ENCODE measurements at places on chromosomes 13 and 19.

GRCh38 chr19:1392939-1393530, 8.3 kb downstream of the GAMT start:
- DNase-seq, result no peak

DNA sequence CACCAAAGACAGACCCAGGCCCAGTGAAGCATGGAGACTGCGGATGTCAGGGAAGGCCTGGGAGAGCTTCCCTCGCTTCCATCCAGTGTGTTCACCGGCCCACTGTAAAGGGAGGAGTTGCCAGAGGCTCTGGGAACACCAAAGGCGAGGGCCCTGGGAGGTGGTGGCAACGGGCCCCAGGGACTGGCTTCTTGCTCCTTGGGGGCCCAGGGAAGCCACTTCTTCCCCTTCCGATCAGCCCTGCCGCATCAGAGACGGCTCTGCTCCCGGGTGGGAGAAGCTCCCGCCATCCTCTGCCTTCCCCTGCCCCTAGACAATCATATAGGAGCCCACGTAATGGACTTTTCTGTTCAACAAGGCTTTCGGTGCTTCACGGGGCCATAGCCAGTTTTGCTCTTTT, 83.4 kb upstream of the GPR183 start:
- no peak for DNase-seq

DNA sequence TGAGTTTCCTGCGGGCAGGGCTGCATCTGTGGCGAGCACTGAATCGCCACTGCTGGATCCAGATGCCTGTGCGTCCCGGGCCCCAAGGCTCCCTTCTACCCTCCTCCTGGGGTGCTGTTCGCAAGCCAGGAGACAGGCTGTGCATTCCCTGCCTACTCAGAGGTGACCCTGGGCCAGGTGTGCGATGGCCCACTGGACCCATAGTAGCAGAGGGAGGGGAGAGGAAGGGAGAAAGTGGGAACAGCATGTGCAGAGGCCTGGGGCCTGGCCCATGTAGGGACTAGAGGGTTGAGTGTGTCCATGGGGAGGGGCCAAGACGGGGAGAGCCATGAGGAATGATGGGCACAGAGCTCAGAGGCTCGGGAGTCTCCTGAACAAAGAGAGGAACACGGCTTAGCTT, 27.3 kb downstream of the CARM1 start:
- no peak for DNase-seq

GRCh38 chr19:54352041-54352440, 12.7 kb downstream of the LAIR1 start:
- no peak for DNase-seq

DNA sequence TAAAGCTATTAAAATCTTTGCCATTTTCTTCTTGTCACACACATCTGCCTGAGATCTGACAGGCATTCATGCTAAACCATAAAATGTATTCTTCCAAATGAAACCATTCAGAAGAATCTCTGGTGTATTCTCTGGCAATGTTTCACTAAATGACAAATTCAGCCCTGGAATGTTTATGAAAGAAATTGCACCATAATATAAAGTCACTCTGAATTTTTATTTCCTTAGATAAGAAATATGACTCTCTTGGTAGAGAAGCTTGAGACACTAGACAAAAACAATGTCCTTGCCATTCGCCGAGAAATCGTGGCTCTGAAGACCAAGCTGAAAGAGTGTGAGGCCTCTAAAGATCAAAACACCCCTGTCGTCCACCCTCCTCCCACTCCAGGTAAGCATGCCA, 14.3 kb downstream of the OLFM4 start:
- DNase-seq, result no peak

DNA sequence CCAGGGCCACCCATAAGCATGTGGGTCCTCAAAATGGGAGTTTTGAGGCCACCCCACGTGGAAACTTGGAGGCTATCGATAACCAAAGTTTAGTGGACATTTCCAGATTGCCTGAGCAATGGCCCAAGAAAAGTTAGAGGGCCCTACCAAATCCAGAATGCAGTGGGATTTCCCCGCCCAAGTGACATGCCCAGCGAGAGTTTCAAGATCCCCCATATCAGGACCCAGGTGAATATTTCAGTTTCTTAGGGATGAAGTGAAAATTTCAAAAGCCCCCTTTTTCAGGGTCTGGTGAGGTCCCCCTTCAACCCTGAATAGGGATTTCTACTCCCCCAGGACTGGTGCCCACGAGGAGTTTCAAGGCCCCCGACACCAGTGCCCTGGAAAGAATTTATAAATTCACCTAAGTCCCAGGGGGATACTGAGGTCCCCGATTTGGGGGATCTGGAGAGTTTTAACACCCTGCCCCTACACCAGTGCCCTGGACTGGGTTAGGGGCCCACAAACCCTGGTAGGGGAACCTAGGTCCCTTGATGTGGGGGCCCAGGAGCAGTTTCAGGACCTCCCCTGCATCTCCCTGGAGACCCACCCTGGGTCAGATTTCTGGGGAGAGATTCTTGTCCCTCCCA, 695 bp downstream of the BST2 start:
- DNase-seq, result no peak

DNA sequence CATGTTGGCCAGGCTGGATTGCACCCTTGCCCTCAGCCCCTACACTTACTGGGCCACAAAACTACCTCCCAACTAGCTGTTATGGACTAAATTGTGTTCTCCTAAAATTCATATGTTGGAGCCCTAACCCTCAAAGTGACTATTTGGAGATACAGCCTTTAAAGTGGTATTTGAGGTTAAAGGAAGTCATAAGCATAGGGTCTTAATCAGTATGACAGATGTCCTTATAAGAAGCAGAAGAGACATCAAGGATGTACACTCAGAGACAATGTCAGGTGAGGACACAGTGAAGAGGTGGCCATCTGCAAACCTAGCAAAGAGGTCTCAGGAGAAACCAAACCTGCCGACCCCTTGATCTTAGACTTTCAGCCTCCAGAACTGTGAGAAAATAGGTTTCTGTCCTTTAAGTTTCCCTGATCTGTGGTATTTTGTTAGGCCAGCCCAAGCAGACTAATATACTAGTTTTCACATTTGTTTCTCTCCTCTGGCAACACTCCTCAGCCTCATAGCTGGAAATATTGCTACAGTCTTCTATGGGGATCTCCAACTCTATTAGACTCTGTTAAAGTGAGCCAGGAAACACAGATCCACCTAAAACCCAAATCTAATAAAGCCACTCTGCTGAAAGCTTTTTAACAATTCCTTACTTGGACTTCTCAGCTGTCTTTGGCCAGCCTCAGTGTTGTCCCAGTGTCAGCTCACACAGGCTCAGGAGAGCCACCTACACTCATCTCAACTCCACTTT, 256.5 kb downstream of the TBC1D4 start:
- no peak for DNase-seq

DNA sequence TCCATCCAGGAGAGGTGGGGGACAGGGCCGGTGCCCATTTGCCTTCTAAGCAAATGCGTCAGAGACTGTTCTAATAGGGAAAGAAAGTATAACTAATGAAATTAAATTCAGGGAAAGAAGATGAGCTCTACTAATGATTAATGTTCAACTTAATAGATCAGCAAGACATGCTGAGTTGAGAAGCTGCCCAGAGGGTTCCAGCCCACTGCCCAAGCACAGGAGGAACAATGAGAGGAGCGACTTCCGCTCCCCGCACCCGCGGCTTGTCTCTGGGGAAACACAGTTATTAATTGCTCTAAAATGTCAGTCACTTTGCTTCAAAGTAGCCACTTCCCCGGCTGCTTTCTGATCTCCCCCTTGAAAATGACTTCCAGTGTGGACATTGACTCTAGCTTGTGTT, 331.3 kb downstream of the UQCRFS1 start:
- DNase-seq, result no peak

DNA sequence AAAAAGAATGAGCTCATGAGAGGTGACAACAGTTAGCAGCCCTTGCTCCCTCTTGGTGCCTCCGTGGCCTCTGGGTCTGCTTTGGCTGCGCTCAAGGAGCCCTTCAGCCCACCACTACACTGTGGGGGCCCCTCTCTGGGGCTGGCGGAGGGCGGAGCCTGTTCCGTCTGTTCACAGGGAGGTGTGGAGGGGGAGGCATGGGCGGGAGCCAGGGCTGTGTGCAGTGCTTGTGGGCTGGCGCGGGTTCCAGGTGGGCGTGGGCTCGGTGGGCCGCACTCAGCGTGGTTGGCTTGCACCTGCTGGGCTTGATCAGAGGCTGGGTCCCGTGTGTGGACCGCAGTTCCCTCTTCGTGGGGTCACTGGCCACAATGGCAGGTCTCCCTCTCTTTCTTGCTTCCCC, 953.4 kb upstream of the PRR20A start:
- DNase-seq, result no peak

- peak; percentile 54 for DNase-seq
Measured at GRCh38 chr19:55580628-55581144, at the start of gene ZNF579. Gene ZNF579 (minus strand): TSS chr19:55580848. CDS start chr19:55579639, 1,209 bp downstream.

- DNase-seq, result no peak
Measured at GRCh38 chr19:31461814-31462539, 112.7 kb upstream of the TSHZ3 start.

DNA sequence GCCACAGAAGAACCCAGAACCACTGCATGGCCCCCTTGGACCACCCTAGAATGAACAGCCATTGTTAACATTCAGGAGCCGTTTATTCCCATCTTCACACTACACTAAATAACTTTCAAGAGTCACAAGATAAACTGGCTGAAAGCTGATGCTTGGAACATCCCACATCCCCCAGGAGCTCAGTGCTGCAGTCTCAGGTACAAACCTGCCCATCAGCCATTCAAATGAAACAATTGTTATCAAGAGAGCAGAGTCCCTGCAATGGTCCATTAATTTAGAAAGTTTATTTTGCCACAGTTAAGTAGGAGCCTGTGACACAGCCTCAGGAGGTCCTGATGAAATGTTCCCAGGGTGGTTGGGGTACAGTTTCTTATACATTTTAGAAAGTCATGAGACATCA, 123.8 kb upstream of the ZNF91 start:
- DNase-seq, result no peak

DNA sequence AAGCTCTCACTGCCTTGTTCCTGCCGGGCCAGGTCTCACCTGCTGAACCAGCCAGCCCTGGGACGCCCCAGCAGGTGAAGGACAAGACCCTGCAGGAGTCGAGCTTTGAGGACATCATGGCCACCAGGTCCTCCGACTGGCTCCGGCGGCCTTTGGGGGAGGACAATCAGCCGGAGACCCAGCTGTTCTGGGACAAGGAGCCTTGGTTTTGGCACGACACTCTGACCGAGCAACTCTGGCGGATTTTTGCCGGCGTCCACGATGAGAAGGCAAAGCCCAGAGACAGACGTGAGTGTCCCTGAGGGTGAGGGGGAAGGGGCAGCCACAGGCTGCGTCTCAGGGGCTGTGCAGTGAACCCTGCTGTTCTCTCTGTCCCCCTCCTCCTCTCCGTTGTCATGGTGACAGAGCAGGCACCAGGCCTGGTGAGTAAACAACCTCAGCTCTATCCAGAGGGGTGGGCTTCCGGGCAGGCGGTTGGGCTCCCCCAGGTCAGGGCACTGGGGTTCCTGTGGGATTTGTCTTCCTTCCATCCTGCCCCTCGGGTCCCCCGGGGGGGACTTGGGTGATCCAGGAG, 9.7 kb downstream of the TLE6 start:
- no peak for DNase-seq

GRCh38 chr19:46927106-46927505, 66.3 kb downstream of the ARHGAP35 start:
- no peak for DNase-seq

DNA sequence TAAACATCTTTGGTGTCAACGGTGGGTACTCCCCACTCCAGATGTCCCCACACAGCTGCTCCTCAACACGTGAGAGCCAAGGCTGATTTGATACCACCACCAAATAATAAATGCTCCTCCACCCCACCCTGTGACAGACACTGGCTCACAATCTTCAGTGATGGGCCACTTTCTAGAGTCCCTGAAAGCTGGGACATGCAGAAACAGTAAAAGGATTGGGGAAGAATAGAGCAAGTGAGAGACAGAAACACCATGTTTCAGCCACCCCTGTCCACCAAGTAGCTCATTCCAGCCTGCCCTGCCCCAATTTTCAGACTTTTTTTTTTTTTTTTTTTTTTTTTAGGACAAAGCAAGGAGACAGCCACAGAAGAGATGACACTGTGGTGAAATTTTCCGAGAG, 1.6 kb downstream of the SLC46A3 start:
- no peak for DNase-seq

- DNase-seq, result no peak
Measured at GRCh38 chr13:86269511-86269910, 470.3 kb upstream of the SLITRK6 start.

- peak; percentile 6 for DNase-seq
Measured at GRCh38 chr19:18995804-18996241, 37.5 kb downstream of the SUGP2 start.

GRCh38 chr13:19155321-19155861, 26.2 kb downstream of the TUBA3C start:
- no peak for DNase-seq

- DNase-seq, result no peak
Measured at GRCh38 chr19:19006213-19006612, 27.1 kb downstream of the SUGP2 start.

GRCh38 chr13:100517728-100518127, 70.9 kb downstream of the GGACT start:
- DNase-seq, result no peak

DNA sequence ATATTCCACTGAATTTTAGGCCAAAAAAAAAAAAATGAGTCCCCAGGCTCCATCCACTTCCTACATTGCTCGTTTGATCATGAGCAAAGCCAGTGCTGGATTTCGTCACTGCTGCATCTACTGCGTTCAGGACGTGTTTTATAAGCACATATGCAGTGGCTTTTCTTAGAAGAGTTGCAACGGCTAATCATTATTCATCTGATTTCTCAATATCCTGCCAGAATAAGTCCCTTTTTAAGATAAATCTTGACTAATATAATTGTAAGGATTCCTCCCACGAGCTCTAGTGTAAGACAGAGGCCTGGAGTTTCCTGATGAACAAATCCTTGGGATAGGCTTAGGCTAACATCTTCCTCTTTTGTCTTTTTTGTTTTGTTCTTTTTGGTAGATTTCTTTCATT, 19.5 kb downstream of the FAM124A start:
- no peak for DNase-seq

DNA sequence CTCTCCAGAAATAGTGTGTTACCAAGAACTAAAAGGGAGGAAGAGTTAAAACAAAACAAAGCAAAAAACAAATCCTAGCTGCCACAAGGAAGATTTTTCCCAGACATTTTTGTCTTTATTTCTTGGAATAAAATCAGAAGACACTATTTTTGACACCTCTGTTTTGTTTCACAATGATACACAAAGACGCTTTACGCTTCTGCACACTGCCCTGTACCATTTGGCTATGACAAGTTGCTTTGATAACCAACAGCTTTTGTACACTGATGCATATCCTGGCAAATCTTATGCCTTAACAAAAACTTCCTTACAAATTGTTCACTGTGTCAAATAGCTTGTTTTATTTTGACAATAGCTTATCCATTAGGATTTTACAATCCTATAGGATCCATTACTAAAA, 103.5 kb upstream of the RAP2A start:
- no peak for DNase-seq
